Left renal cortex interstitium (tissue), 4 donors: ENCODE measurements at places on chromosomes 11 and 22.

GRCh38 chr11:102664001-102664752 is 39.0 kb upstream of the MMP20 start:
- no peak for DNase-seq

DNA sequence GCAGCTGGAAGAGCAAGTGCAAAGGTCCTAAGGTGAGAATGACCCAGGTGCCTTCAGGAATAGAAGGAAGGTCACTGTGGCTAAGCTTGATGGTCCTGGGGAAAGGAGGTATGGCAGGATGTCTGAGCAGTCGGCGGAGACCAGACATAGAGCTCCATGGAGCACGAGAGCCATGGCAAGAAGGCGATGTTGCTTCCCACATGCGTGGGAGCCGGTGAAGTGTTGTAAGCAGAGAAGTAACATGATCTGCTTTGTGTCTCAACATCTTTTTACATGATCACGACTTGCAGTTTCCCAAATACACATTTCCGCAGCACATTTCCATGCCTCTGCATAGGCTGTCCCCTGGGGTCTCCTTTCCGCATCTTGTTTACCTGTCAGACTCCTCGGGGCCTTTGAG is 231.9 kb downstream of the KIRREL3 start:
- DNase-seq = no peak

DNA sequence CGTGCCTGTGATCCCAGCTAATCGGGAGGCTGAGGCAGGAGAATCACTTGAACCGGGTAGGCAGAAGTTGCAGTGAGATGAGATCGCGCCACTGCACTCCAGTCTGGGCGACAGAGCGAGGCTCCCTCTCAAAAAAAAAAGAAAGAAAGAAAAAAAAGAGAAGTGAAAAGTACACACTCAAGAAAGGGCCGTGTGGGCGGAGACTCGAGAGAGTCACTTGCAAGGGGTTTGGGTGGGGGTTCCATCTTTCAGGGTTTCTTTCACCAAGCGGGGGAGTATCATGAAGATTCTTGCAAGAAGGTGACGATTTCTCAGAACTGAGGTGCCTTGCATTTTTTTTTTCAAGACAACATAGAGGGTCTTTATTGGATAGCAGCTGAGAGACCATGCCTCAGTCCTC is 4.0 kb upstream of the IFITM5 start:
- DNase-seq = no peak

DNA sequence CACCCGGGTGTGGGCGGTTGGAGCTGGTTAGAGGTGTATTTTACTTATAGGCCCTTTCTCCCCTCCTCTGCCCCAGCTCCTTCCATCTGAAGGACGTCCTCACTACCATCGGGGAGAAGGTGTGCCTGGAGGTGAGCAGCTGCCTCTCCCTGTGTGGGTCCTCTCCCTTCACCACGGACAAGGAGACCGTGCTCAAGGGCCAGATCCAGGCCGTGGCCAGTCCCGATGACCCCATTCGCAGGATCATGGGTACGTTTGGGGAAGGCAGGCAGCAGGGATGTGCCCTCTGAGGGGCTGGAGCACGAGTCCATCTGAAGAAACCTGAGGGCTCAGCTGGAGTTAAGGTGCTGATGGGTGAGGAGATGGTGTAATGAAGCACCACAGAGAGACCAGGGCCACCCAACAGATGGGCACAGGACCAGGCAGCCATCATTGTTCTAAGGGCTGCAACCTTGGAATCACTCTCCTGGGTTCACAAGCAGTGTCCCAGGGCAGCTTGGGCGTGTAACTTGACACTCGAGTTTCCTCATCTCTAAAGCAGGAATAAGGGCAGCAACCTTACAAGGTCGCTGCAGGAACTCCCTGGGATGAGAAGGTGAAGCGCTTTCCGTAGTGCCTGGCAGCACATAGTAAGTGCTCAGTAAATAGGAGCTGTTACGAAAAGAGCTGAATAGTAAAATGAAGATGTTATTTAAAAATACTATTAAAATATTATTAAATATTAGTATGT is 29.4 kb downstream of the TCP11L1 start:
- no peak for DNase-seq

GRCh38 chr11:90468923-90469322 is 246.1 kb upstream of the CHORDC1 start:
- DNase-seq = no peak

DNA sequence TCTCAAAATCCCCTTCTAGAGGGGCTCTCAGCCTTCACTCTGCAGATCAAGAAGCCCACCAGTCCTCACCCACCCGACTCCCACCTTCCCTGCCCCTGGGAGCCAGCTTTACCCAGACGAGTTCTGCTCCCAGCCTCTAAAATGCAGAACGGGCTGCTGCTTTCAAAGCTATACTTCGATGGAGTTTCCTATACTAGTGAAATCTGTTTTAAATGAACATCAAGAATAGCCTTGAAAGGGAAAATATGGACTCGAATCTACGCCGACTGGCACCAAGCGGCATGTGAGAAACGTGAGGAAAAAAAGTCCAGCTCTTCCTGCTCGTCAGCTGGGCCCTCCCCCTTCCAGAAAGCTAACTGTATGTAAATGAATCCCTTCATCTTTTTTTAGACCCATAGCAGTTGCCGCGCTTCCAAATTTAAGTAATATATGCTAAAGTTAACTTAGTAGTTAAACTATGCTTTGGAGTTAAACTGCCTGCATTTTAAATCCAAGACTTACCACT is 211.7 kb downstream of the NTM start:
- no peak for DNase-seq

GRCh38 chr11:1235901-1236315 is 13.0 kb downstream of the MUC5B start:
- DNase-seq = no peak

- peak; percentile 24 for DNase-seq
Observed at GRCh38 chr11:16785520-16786128, 47.2 kb downstream of the C11orf58 start.

GRCh38 chr11:132804258-132804657 is 728.0 kb downstream of the OPCML start:
- no peak for DNase-seq

DNA sequence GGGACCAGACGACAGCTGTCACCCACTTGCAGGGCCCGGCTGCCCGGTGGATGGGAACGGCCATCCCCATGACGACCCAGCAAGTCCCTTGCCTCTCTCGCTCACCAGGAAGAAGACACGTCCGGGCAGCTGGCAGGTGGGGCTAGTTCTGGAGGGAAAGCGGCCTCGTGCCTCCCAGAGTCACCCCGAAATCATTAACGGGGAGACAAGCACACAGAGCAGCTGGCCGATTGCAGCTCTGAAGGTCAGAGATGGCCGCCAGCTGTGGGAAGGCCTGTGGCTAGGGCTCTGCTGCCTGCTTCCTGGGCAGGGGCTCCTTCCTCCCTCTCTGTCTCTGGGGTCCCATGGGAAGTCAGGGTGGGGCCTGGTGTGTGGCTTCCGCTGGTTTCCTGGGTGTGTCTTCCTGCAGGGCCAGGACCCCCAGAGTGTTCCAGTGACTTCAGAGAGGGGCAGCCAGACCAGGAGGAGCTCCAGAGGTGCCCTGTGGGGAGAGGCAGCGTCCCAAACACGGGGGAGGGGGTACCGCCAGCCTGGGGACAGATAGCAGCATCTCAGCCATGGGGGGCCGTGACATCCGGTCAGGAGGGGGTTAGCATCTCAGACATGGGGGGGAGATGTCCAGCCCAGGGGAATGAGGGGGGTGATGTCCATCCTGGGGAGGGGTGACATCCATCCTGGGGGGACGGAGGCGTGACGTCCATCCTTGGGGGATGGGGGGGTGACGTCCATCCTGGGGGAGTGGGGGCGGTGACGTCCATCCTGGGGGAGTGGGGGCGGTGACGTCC is 114.9 kb downstream of the KCNQ1 start:
- no peak for DNase-seq

DNA sequence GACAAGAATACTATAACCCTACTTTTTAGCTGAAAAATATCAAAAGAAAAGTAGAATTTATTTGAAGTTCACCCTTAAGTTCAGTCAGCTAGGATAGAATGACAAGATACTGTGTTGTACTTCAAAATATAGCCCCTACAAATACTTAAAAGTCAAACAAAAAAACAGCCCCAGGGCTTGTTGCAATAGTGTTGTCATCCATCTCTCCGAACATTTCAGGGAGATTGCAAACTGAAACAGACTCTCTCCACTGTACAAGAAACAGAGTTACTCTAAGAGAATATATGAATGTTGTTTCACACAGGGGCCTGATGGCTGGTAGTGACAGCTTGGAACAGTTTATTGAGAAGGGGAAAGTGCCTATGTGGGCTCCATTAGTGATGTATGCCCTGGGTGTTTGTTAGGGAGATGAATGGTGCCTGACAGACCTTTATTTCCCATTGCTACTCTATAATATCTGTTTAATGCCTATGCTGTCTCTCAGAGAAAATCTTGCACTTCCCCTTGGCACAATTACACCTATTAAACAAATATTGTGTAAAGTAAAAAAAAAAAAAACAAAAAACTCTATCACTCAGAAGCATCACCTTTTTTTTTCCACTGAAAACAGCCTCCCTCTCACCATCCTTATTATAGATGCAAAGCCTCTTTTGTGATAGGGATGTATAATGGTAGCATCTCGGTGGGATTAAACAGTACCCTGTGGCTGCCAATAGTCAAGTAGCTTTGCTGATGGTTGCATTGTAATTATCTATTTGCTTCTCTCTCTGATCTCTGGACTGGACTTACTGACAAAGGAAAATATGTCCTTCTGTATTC is 506.3 kb upstream of the LUZP2 start:
- no peak for DNase-seq

- no peak for DNase-seq
Observed at GRCh38 chr11:66479394-66480116, 679 bp upstream of the DPP3 start.

DNA sequence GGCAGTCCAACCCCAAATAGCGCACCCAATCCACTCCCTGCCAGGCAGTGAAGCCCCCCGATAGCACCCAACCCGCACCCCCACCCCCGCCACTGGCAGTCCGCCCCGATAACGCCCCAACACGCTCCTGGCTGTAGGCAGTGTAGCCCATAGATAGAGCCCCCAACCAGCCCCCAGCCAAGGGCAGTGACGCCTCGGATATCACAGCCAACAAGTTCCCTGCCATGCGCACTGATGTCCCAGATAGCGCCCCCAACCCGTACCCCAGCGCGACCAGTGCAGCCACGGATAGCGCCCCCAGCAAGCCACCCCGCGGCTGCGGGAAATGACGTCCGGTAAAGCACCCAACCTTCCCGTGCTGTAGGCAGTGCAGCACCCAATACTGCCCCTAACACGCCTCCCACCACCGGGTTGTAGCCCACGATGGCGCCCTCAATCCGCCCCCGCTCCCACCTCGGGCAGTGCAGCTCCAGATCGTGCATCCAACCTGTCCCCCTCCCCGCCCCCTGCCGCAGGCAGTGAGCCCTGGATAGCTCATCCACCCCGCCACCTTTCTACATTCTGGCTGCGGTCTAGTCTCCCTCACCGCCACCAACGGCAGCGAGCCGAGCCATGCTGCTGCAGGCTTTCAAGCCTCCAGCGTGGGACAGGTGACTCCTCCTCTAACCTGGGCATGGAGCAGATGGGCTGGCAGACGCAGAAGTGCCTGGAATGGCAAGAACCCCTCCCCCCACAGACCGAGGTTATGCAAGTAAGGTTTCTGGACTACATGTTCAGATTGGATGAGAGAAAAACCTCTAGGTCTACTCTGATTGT is 625 bp downstream of the RFPL2 start:
- peak; percentile 21 for DNase-seq

DNA sequence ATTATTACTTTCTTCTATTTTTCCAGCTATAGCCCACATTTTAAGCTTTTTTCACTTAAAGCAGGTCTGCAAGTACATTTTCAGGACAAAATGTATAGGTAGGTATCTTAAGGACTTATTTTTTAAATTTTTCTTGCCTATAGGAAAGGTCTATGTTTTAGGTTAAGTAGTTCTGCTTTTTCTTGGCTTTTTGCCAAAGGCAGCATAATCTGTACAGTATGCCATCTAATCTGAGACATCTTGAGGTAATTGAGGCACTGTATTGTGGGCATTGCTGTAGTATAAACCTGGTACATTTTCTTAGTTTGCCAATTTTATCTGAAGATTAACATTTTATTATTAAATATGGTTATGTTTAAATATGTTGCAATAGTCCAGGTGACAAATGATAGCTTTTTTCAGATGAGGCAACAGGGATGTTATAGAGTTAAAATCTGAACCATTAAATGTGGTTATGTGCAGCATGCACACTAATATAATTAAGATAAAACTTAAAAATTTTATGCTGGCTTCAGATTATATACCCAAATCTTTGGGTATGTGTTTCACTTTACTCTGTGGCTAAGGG is 42.9 kb downstream of the QSER1 start:
- no peak for DNase-seq

DNA sequence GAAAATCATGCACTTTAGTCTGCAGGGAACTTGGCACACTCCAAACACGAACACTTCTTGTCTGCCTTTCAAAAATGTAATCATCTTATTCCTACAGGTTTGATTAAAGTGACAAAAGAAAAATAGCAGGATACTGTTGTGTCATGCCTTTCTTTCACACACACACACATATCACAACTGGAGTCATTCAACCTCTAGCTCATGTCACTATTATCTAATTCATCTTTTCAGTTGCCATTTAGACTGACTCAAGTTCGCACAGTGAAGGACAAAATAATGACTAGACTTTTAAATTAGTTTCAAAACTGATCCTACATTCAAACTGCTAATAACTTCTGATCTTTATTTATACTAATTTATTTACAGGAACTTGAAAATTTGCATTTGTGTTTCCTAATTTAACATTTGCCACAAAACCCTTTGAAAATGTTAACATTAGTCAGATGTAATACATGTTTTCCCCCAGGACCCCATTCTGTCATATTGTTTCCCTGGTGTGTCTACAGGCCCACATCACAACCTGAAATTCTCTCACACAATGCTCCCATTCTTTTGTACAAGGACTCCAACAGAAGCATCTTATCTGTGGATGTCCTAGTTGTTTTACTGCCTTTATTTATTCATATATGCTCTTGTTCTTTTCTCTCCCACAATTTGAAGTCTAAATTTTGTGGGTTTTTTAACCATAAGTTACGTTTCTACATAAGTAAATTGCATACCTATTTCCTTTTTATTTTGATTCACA is 171.1 kb downstream of the GRIA4 start:
- DNase-seq = no peak

GRCh38 chr11:9660886-9661285 is 3.0 kb upstream of the SWAP70 start:
- no peak for DNase-seq

DNA sequence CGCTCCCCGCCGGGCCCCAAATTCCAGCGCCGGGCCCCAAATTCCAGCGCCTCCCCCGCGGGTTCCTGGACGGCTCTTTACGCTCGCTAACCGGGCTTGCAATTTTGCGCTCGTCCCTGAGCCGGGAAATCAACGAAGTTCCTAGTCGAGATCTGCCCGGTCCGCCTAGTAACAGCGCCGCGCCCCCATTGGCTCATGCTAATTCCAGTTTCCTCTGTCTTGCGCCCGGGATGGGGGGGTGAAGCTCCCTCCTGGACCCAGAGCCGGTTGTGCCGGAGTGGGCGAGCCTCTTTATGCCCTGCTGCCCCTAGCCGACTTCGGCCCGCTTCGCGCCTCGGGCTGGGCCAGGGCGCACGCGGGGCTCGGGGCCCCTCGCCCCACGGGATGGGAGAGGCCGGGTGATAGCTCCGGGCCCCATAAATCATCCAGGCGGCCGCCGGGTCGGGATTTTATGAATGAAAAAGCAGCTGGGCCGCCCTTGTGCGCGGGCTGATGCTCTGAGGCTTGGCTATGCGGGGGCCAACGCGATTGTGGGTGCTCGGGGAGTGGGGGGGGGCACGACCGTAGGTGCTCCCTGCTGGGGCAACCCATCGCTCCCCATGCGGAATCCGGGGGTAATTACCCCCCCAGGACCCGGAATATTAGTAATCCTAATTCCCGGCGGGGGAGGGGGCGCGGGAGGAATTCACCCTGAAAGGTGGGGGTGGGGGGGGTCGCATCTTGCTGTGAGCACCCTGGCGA is 1.8 kb upstream of the CCND1 start:
- DNase-seq = peak; percentile 96
